ENCODE measurements at places on chromosomes 5 and 9.

DNA sequence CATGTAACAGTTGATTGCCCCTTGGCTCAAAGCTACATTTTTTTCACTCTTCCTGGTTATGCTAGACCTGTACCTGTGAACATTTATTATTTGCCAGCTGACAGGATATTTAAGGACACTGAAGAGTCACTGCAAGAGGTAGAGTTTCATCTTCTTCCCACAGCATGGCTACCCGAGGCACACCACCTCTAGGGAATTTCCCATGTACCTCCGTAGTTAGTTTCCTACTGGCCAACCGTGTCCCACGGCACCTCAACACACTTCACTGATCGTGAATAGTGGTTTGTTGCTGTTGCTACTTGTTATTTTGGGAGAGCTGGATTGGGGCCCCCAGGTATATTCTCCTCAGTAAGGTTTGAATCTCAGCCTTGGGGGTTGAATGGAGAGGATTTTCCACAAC is 648.6 kb downstream of the SEMA5A start:
- DNase-seq: no peak

- no peak for DNase-seq
Measured at GRCh38 chr9:116741086-116741740, 54.1 kb downstream of the TRIM32 start.

DNA sequence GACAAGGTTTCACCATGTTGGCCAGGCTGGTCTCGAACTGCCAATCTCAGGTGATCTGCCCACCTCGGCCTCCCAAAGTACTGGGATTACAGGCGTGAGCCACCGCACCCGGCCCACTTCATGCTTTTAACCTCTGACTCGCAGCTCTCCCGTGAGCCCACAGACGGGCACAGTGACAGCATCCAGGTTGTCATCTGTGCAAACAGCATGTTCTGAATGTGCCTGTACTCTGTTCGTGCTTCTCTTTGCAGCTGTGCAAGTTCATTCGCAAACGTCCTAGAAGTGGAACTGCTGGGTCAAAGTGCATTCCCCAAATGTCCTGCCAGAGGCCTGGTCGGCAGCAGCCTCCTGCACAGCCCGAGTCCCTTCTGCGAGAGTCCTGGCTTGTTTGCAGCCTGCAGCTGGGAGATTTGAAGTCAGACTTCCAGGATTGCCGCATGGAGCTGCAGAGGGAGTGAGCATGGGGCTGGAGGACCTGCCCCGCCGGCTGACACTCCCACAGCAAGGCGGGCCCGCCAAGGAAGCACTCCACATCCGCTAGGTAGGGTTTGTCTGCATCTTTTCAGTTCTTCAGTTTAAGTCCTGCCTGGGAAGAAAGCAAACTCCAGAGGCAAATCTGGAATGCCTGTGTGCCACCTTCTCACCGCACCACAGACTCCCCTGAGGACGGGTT is 3.4 kb downstream of the BRD3OS start:
- no peak for DNase-seq

DNA sequence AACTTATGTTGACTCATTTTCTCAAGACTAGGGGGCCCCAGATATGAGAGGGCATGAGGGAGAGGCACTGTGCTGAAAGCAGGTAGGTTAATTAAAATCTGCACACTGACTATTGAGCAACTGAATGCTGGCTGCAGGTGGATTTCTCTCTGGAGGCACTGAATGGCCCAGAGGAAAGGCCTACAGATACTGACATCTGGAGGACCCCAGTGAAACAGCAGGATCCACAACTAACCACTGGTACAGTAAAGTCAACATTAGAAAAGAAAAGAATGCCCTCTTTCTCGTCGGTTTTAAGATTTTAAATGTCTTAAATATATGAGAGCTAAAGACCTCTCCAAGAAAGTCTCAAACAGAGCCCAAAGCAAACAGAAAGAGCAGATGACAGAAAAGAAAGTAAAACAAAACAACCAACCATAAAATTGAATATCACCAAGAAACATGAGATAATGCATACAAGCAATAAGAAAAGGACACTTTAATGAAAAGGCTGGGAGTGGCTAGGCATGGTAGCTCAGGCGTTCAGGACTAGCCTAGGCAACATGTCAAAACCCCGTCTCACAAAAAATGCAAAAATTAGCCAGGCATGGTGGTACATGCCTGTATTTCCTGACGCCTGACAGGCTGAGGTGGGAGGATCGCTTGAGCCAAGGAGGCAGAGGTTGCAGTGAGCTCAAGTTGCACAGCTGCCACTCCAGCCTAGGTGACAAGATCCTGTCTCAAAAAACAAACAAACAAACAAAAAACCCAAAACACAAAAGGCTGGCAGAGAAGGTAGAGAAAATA is 43.3 kb downstream of the PUM3 start:
- DNase-seq: no peak

DNA sequence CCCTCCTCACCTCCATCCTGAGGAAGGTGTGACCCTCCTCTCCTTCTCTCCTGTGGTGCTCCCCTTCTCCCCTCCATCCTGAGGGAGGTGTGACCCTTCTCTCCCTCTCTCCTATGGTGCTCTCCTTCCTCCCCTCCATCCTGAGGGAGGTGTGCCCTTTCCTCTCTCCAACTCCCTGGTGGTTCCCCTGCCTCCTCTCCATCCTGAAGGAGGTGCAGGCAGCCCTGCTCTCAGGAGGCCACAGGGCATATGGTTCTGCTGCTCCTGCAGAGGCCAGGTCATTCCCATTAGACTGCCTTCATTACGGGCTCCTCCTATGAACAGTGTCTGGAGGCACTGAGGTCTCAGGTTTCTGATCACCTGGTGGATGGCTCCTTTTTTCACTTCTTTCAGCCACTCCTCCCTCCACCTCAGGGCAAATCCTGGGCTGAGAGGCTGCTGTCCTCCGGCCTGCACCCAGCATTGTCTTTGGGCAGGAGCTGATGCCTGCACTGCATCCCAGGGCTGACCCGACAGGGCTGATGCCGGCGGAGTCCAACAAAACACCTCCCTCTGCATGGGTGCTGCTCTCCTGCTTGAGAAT is 197.1 kb downstream of the MED10 start:
- DNase-seq: no peak

DNA sequence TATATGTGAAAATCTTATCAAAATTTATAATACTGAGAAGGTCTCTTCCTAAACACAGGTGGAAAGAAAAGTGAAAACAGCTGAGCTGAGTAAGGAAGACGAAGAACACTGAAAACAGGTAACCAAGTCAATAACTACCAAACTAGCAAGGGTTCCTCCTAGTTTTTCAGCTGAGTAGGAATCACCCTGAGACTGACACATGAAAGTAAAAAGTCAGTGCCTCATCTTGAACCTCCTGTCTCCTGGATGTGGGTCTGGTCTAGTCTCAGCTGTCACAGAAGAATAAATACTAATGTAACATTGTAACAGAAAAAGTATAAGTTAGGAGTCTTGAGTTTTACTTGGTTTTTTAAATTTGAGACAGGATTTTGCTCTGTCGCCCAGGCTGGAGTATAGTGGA is 121.0 kb downstream of the MEF2C start:
- no peak for DNase-seq

DNA sequence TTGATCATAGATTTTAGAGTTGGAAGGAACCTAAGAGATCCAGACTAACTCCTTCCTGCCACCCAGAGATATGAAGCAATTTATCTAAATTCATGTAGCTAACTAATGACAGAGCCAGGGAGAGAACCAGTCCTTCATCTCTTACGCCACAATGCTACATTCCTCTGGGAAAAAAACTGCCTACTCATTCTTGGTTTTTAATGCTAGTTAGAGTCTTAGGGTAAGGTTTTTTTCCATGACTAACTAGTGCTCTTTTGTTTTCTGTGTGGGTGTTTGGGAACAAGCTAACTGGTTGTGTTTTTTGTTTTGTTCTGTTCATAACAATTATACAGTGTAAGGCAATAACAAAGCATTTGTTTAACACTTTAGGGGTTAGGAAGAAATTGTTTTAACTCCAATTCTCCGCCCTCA is 52.4 kb downstream of the SLC44A1 start:
- no peak for DNase-seq

- no peak for DNase-seq
Measured at GRCh38 chr5:154547551-154547950, 69.5 kb upstream of the HAND1 start.

DNA sequence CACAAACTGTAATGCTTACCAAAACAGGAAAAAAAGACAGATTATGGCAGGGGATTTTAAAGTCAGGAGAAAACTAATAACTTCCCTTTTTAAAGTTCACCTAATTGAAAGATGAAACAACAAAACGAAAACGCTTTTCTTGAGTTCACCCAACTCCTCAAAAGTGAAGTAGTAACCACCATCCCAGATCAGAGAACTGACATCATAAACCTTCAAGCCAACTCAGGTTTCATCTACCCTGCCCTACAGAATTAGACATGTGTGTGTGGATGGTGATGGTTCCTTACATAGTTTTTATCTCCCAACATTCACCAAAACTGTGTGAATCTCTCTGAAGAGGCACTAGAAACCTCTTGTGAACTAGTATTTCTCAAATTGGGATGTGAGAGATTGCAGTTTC is 195.2 kb upstream of the PTGER4 start:
- no peak for DNase-seq

GRCh38 chr5:137342764-137343163 is 156.4 kb downstream of the SPOCK1 start:
- no peak for DNase-seq

- no peak for DNase-seq
Measured at GRCh38 chr5:78781611-78782286, 133.2 kb upstream of the LHFPL2 start.

- no peak for DNase-seq
Measured at GRCh38 chr5:141637123-141637766, 448 bp downstream of the RELL2 start.

- DNase-seq: no peak
Measured at GRCh38 chr5:180598797-180599589, 7.7 kb upstream of the SCGB3A1 start.

- no peak for DNase-seq
Measured at GRCh38 chr9:111038331-111039230, at the start of gene LPAR1. TSS of gene LPAR1 (minus strand) at chr9:111038470. CDS start at chr9:110972117, 66,353 bp downstream.

DNA sequence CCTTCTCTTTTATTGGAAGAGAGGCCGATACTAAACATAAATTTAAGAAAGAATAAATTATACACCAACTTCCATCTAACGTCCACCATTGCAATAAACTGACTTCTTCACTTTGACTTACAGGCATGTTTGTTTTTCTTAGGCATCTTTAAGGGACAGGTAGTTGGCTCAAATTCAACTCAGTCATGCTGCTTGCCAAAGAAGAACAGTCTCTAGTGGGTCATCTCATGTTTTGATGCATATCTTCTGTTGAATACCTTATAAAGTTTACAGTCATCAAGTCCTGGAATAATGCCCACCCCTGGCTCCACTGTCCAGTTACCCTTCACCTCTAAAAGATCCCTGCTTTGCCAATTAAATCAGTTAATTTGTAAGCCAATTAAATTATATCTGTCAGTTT is 328.2 kb upstream of the GRAMD2B start:
- no peak for DNase-seq

DNA sequence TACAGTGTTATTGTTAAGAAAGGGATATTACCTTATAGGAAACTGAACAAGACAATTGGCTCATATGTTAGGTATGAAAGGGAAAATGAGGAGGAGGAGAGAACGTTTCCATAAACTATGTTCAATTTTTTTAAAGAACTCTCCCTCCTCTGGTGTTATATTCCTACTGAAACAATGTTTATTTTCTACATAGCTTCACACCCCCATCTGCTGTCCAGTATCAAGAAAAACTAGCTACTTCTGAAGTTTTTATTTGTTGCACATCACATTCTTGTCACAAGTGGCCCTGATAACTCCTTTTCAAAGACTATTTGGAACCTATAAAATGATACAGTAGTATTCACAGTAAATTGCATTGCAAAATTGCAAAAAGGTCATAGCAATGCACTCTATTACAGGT is 223.4 kb upstream of the FAM174A start:
- DNase-seq: no peak

DNA sequence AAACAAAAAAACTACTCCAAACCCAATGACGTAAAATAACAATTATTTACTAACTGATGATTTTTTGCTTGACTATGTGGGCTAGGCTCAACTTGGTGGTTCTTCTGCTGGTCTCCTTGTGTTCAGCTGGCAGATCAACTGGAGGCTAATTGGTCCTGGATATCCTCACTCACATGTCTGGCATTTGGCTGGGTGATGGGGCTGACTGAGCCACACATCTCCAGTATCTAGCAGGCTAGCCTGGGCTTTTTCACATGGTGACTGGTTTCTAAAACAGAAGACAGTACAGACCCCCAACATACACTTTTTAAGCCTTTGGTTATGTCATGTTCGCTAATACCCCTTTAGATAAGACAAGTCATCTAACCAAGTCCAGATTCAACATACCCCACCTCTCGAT is 104.7 kb upstream of the PRRC1 start:
- no peak for DNase-seq

GRCh38 chr5:59264639-59265245 is 628.8 kb downstream of the PDE4D start:
- DNase-seq: no peak

DNA sequence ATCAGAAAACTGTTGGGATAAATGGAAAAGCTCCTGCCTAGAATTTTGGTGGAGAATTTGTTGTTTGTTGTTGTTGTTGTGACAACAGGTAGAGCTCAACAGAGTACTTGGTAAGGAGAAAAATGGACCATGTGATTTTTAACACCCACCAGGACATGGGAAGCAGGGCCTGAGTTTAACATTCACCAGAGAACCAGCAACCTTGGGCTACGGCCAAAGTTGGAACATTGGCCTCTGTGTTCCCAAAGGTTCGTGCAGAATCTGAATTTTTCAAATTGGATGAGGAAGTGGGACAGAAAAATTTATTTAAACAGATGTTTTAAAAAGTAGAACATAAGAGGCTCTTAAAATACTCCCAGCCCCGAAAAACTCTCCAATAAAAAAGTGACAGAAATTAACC is 127.0 kb downstream of the GNA14 start:
- DNase-seq: no peak

DNA sequence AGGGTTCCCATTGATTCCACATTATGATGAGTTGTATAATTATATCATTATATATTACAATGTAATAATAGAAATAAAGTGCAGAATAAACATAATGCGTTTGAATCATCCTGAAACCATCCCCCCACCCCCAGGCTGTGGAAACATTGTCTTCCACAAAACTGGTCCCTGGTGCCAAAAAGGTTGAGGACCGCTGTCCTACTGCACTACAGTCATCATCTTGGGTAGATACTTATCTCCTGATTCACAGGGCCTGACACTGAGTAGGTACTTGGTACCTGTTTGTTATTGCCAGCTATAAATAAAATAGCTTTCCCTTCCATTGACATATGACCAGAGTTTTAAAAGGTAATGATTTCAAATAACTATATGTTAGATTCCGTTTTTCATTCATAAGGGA is 25.6 kb downstream of the ANP32B start:
- DNase-seq: no peak

DNA sequence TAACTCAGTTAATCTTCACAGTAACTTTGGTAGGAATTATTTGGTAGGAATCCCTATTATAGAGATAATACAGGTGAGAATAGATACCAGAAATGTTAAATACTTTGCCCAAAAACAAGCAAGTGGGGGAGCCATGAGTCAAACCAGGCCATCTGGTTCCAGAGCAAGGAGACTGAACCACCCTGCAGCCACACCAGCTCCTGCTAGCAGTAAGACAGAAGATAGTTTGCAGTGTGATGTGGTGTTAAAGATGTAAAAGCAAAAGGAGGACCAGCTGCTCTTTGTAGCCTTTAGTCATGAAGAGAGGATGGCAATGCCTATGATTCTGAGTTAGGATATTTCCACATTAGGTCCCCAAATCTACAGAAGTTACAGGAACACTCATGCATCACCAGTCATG is 101.4 kb downstream of the PRKACG start:
- no peak for DNase-seq

GRCh38 chr5:50800410-50800809 is 134.0 kb downstream of the PARP8 start:
- DNase-seq: no peak
